ENCODE measurements at places on chromosomes 2 and 18. TPM values are rescaled to one million over a fixed set of nuclear protein-coding genes. Genes with fewer than 3 reads are reported as not detected.

Gene CDH7
- total RNA-seq, result not detected

Gene MYO7B
- total RNA-seq, result 2.1 TPM

Gene PIEZO2
- total RNA-seq, result not detected

Gene KIAA2012
- not detected for total RNA-seq

Gene LGALSL
- total RNA-seq, result 8.1 TPM

Gene DOK6
- 9.7 TPM for total RNA-seq

Gene SPEG
- total RNA-seq, result 136 TPM

Gene CNGA3
- total RNA-seq, result not detected

Gene TMEM200C
- 0.29 TPM for total RNA-seq

Gene RTP5
- total RNA-seq, result not detected

Gene VPS4B
- total RNA-seq, result 35.9 TPM

Gene SDC1
- 0.42 TPM for total RNA-seq

Gene GALNT5
- total RNA-seq, result 0.73 TPM

Gene MERTK
- 4.9 TPM for total RNA-seq

Gene ZSWIM2
- total RNA-seq, result not detected

Gene LCT
- total RNA-seq, result not detected

Gene RGPD3
- 0.24 TPM for total RNA-seq

Gene PLCL1
- 65.9 TPM for total RNA-seq

Gene GLI2
- total RNA-seq, result 1.0 TPM
